Vagina (tissue), 2 donors: ENCODE measurements at places on chromosomes 4 and X. TPM values are rescaled to one million over a fixed set of nuclear protein-coding genes. Genes with fewer than 3 reads are reported as not detected.
A peak's percentile ranks its signal among the peaks of the same experiment; 100 is the strongest.

GRCh38 chr4:130812117-130812765 lies 1716.3 kb downstream of the C4orf33 start:
- no peaks in the 10 kb centered on the region for H3K27me3 ChIP-seq
- no peak overlapping the region for H3K4me3 ChIP-seq
- no peak overlapping the region for H3K27ac ChIP-seq
- no peak for DNase-seq

- peaks cover 6% of the 10 kb centered on the region for H3K27me3 ChIP-seq
- H3K36me3 ChIP-seq, result no peaks in the 10 kb centered on the region
- DNase-seq, result no peak
- peak overlapping the region; percentile 40 for H3K4me3 ChIP-seq
Observed at GRCh38 chr4:165874072-165874790, 1.2 kb downstream of the TLL1 start.

DNA sequence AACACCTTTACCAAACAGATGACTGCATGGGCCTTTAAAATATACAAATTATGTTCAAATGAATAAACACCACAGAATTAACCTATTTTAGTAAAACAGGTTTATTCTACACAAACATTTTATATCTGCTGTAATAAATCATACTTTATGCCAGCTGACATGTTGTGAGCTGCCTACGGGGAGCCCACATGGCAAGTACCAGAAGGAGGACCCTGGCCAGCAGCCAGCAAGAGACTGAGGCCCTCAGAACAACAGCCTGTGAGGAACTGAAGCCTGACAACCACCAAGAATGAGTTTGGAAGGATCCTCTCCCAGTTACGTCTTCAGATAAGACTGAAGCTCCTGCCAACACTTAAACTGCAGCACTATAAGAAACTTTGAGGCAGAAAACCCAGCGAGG lies 377.0 kb downstream of the PDGFC start:
- H3K4me1 ChIP-seq, result peaks cover 8% of the 10 kb centered on the region
- no peaks in the 10 kb centered on the region for H3K27me3 ChIP-seq
- H3K4me3 ChIP-seq, result no peak overlapping the region
- DNase-seq, result no peak

DNA sequence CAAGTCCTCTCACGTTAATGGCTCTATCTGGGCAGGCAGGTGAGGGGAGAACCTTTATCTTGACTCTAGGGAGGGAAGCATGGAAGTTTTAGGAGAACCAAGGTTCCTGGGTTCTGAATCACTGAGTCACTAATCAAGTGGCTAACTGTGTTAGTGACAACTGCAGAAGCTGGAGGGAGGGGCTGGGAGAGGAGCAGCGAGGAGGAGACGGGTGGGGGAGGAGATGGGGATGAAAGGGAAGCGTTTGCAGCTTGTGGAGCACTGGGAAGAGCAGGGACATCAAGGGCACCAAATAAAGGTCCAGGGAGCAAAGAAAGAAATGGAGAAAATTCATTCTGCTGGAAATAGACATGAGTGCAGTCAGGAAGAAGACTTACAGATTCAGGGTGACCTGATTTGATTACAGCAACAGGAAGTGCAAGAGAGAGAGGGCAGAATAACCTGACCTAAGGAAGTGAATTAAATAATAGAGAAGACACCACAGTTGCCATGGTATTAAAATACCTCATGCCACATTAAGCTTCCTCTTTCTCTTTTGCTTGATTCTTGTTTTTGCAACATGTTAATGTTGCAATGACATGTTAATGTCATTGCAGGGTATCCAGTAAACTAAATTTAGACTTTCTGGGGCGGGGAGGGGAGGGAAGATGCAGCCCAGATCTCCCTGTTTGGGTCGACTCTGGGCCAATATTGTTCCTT lies 4.5 kb upstream of the SETD7 start:
- no peaks in the 10 kb centered on the region for H3K27me3 ChIP-seq
- peaks cover 22% of the 10 kb centered on the region for H3K4me1 ChIP-seq
- no peak for DNase-seq

GRCh38 chr4:114249976-114250375 lies 270.5 kb upstream of the ARSJ start:
- no peaks in the 10 kb centered on the region for H3K4me1 ChIP-seq
- no peaks in the 10 kb centered on the region for H3K36me3 ChIP-seq
- H3K27ac ChIP-seq, result no peak overlapping the region
- no peak overlapping the region for H3K4me3 ChIP-seq

- no peak overlapping the region for H3K27ac ChIP-seq
- no peak for DNase-seq
- H3K36me3 ChIP-seq, result no peaks in the 10 kb centered on the region
- H3K27me3 ChIP-seq, result no peaks in the 10 kb centered on the region
Observed at GRCh38 chr4:94803181-94803580, 45.4 kb downstream of the BMPR1B start.

DNA sequence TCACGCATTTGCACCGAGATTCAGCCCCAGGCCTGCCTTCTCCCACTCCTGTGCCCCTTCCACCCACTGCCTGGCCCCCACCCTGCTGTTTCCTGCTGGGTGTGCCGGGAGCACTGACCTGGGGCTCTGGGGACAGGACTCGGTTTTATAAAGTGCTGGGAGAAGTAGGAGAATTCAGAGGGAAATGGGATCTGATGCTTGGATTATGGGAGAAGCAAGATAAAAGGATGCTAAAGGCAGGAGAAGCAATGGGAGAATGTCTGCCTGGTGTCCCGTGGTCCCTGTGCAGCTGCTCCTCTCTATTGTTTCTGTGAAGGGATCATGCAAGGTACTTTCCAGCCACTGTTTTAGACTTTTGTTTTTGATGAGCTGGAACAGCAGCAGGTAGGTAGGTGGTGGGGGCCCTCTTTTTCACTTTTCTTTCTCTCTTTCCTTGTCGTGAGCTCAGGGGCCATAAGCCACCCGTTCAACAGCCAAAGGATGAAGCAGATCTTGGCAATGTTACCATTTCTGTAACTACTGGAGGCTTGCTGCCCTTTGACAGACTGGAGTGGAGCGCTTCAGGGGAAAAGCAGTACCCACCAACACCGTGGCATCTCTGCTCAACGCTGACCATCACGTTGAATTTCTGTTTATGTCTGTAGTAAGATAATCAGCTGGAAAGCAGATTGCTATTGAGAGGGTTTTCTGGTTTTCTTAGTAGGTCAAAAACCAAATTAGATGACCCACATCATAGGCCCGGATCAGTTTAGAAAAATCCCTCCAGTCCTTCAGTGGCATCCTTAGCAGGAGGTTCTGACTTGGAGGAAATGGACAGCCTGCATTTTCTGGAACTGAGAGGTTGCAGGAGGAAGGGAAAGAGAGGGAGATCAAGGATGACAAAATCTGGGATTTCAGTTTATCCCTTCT lies 63.8 kb upstream of the ENPP6 start:
- H3K4me1 ChIP-seq, result peaks cover 6% of the 10 kb centered on the region
- H3K36me3 ChIP-seq, result no peaks in the 10 kb centered on the region
- H3K27ac ChIP-seq, result no peak overlapping the region
- DNase-seq, result peak; percentile 64

The GAGE12D gene
- not detected for total RNA-seq

The CENPE gene
- 2.2 TPM for total RNA-seq

The TMEM154 gene
- 33.1 TPM for total RNA-seq
